ENCODE measurements at places on chromosomes 7 and 10. TPM values are rescaled to one million over a fixed set of nuclear protein-coding genes. Genes with fewer than 3 reads are reported as not detected.
A peak's percentile ranks its signal among the peaks of the same experiment; 100 is the strongest.

Gene SEPTIN14
- total RNA-seq, result not detected

Gene ZPBP
- not detected for total RNA-seq

Gene RAMP3
- not detected for total RNA-seq

Gene MCM10
- total RNA-seq, result 0.08 TPM

Gene KLF14
- total RNA-seq, result 0.37 TPM

Gene HECW1
- not detected for total RNA-seq

- DNase-seq, result no peak
These were observed 7.2 kb downstream of the ZNF467 start for GRCh38 chr7:149766135-149766675.

DNA sequence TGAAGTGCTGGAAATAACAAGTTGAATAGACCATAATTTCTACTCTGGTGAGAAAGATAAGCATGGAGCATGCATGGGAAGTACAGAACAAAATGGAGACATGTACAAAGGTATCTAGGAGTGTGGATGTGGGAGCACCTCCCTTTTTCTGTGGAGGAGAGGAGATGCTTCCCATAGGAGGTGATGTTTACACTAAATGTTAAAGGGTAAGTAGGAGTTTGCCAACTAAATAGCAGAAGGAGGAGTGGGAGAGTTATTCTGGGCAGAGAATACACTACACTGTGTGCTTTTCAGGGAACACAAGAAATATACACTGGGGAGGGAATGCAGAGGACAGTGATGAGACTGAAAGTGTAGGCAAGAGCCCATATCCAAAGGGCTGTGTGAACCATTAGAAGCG, 21.1 kb upstream of the PANK1 start:
- no peak for DNase-seq

GRCh38 chr7:147885869-147886268, 704.7 kb upstream of the C7orf33 start:
- no peak for DNase-seq

- no peak for DNase-seq
These were observed 17.9 kb downstream of the TES start for GRCh38 chr7:116228241-116228640.

GRCh38 chr10:29501692-29502091, 133.1 kb downstream of the SVIL start:
- no peak for DNase-seq

- peak; percentile 53 for DNase-seq
These were observed 27.1 kb downstream of the OGDH start for GRCh38 chr7:44633254-44634186.

- no peak for DNase-seq
These were observed 8.0 kb downstream of the SUFU start for GRCh38 chr10:102511583-102512274.

DNA sequence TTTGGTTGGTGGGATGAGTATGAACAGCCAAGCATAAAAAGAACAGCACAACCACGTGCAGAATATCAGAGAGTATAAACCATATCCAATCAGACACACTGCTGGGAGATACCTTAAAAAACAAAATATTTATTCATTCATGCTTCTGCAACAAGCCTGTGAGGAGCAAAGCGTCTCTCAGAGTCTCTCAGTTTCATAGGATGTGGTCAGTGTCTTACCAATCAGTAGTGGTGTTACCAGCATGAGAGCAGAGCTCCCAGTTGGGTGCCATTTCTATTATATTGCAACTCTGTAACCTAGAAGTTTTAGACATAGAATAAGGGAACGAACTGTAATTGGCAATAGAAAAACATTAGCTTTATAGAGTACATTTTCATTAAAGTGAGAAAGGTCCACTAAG, 445.9 kb upstream of the LRRN3 start:
- DNase-seq, result no peak

GRCh38 chr7:12769444-12769843, 82.0 kb downstream of the ARL4A start:
- no peak for DNase-seq

- no peak for DNase-seq
These were observed 79.1 kb downstream of the HDAC9 start for GRCh38 chr7:18574676-18575075.

- no peak for DNase-seq
These were observed 116.9 kb upstream of the ANLN start for GRCh38 chr7:36272567-36273269.

GRCh38 chr7:112199035-112199655, 7.1 kb downstream of the DOCK4 start:
- no peak for DNase-seq

GRCh38 chr7:111750228-111750627, 187.9 kb upstream of the IMMP2L start:
- no peak for DNase-seq

GRCh38 chr7:134844200-134844599, 64.8 kb downstream of the CALD1 start:
- no peak for DNase-seq

- no peak for DNase-seq
These were observed 56.0 kb downstream of the CPXM2 start for GRCh38 chr10:123835575-123835974.

GRCh38 chr10:46314071-46314470, 27.3 kb downstream of the ANTXRL start:
- no peak for DNase-seq

DNA sequence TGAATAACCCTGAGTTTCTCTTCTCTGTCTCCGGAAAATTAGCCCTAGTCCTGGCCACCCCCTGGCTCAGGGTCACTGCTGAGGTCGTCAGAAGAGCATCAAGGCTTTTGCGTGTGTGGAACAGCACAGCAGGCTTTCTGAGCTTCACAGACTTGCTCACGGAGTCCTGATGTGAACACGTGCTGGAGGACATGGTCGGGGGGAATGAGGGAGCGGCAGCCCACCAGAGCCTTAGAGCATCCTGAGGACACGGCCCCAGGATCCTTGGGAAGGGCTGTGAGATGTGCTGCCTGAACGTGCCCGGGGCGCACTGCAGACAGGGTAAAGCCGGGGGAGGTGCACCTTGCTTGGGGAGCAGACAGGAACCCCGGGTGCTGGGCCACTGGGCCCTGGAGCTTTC, 28.8 kb downstream of the TMEM120A start:
- DNase-seq, result no peak

DNA sequence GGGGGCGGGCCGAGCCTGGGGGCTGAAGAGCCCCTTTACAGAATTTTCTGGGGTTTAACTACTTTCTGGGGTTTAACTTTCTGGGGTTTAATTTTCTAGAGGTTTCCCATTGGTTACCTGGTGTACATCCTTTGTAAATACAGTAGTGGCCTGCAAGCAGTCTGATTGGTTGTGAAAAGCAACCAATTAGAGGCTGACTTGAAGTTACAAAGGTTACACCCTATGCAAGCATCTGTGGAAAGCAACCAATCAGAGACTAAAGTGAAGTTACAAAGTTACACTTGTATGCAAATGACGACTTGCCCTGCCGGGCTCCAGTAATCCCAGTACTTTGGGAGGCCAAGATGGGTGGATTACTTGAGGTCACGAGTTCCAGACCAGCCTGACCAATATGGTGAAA, 27.4 kb downstream of the GTF2I start:
- DNase-seq, result no peak
